ENCODE measurements at places on chromosomes 11 and 22. TPM values are rescaled to one million over a fixed set of nuclear protein-coding genes. Genes with fewer than 3 reads are reported as not detected.

Gene SLC22A12
- not detected for total RNA-seq

Gene SYTL2
- 4.7 TPM for total RNA-seq

Gene TSPAN18
- 21.7 TPM for total RNA-seq

Gene USH1C
- not detected for total RNA-seq

Gene LIN7C
- 13.4 TPM for total RNA-seq

Gene P4HA3
- total RNA-seq, result 0.21 TPM

Gene BAIAP2L2
- total RNA-seq, result 0.71 TPM

Gene GPHA2
- total RNA-seq, result not detected

Gene SERPINH1
- total RNA-seq, result 43.3 TPM

Gene TANGO2
- 20.6 TPM for total RNA-seq

Gene MALAT1
- 4,732 TPM for total RNA-seq

Gene OR56B4
- total RNA-seq, result not detected

All from psoas muscle (tissue), 8 donors.